Activated T-cell treated with anti-CD3 and anti-CD28 coated beads, Interleukin-2, amount 50 U/mL, for 48 hours (primary cell): ENCODE measurements at places on chromosomes 7 and 10.

DNA sequence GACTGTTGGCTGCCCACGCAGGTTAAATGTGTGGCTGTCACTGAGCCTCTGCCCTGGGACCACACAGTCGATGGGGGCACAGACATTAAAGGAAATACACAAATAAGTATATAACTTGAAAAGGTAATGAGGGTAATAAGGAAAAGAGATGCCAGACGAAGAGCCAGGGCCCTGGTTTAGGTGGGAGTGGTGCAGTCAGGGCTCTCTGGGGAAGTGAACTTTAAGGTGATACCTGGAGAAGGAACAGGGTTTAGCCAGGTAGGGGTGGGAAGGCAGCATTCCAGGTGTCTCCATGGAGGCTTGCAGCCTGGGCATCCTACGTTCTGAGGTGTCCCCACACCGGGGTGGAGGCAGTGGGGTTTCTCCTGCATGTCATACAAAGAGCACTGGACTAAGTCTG lies 50.4 kb downstream of the UNC5B start:
- DNase-seq, result no peak

GRCh38 chr7:141333459-141333858 lies 217.8 kb upstream of the AGK start:
- DNase-seq, result no peak

DNA sequence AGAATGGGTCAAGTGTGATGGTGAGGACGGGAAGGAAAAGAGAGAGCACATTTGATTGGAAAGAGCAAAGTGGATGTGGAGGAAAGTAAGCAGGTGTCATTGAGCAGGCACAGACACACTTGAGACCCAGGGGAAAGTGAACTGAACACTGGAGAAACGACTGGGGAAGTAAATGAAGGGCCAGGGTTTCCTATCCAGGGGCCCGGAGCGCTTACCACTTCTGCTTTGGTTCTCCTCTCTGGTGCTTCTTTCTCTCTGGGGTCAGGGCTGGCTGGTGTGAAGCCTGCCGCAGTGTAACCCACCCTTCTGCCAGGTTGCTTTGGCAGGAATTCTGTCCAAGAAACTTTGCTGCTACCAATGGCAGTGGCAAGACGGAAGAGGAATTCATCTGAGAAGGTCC lies 219.3 kb downstream of the SKAP2 start:
- DNase-seq, result no peak

DNA sequence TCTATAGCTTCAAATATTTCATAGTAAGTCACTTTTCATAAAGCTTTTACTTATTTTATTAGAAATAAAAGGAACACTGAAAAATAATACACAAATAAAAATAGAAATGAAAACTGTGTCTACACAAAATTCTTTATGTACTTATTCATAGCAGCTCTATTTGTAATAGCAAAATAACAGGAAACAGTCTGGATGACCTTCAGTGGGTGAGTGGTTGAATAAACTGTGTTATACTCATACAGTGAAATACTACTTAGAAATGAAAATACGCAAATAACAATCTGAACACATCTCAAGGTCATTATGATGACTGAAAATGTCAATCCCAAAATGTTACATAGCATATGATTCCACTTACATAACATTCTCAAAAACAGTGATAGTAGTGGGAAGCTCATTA lies 138.7 kb upstream of the PCLO start:
- no peak for DNase-seq

DNA sequence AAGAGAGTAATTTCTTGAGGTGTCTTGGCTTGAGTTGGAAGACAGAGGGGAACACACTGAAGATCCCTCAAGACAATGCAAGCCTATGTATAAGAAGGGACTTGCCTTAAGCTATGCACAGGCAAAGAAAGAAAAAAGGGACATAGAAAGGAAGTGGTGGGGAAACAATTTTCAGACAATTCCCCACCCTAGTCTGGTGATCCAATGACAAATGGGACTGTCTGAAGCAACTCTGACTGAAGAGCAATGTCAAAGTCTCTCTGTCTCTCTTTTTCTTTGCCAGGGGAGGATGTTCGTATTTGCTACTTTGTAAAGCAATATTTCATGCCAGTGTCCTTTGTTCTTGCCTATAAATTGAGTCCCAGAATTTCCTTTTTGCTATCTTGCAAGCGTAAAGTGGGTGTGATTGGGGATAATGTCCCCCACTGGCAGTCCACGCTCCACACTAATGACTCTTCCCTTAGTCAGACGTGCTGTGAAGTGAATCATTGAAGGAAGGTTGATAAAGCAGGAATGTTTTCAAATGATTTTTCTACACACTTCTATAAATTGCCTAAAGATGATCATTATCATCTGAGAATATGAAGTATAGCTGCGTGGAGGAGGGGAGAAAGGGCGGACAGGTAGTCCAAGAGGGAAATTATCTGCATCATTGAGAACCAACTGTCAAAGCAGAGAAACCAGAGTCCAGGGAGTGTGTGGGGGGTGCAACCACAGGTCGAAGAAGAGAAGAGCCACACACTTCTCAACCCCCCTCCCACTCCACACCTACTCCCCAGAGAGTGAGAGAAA lies 243.8 kb upstream of the ETV1 start:
- no peak for DNase-seq

- no peak for DNase-seq
These were observed 45.0 kb upstream of the DIP2C start for GRCh38 chr10:734481-734880.

GRCh38 chr7:103369432-103369831 lies 22.0 kb downstream of the PSMC2 start:
- DNase-seq, result no peak

DNA sequence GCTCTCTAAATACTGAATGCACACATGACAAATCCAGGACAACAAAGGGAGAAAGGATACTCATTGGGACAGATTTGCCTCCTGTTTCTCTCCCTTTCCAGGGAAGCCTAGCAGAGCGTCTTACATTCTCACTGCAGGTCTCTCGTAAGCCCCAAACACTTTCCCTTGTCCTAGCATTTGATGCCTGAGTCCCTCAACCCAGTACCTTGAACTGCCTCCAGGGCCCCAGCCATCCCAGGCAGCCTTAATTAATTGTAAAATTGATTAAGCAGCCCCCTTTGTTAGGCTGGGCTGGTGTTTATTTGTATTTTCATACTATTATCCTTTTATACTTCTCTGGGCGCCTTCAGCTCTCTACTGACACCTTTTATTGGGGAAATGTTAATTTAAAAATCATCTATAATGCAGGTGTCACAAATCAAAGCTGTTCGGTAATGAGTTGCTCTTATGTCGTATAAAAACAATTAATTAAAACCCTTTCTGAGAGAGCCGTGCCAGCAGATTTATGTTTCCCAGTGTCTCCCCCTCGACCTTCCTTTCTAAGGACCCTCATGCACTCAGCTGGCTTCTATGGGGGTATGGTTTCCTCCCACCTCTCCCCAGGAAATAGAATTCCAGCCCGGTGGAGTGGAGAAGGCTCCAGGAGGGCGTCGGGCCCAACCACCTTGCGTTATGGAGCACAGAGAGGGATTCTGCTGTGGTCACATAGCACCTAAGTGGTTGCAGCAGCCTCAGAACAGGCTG lies 243.8 kb downstream of the RPS24 start:
- DNase-seq, result no peak
